ENCODE measurements at places on chromosomes 1 and 21. TPM values are rescaled to one million over a fixed set of nuclear protein-coding genes. Genes with fewer than 3 reads are reported as not detected.

PAPPA2 gene
- not detected for polyA plus RNA-seq

SAMSN1 gene
- 2.5 TPM for polyA plus RNA-seq

TIAM1 gene
- 0.21 TPM for polyA plus RNA-seq

MOB3C gene
- polyA plus RNA-seq: 7.0 TPM

LCE2A gene
- not detected for polyA plus RNA-seq

NTMT2 gene
- polyA plus RNA-seq: not detected

ASAP3 gene
- polyA plus RNA-seq: 14.8 TPM

GUCA2B gene
- not detected for polyA plus RNA-seq
